ENCODE measurements at places on chromosomes 7 and 10.

GRCh38 chr10:119371704-119372663 lies 164.6 kb downstream of the GRK5 start:
- DNase-seq = no peak

GRCh38 chr10:115979576-115979975 lies 293.4 kb downstream of the GFRA1 start:
- DNase-seq = no peak

GRCh38 chr10:122282253-122282671 lies 11.2 kb downstream of the BTBD16 start:
- no peak for DNase-seq

GRCh38 chr10:131215776-131216175 lies 95.7 kb downstream of the TCERG1L start:
- DNase-seq = no peak

- DNase-seq = no peak
Measured at GRCh38 chr7:101733713-101734475, 83.5 kb upstream of the CUX1 start.

GRCh38 chr7:51366172-51366728 lies 49.6 kb upstream of the COBL start:
- DNase-seq = no peak

DNA sequence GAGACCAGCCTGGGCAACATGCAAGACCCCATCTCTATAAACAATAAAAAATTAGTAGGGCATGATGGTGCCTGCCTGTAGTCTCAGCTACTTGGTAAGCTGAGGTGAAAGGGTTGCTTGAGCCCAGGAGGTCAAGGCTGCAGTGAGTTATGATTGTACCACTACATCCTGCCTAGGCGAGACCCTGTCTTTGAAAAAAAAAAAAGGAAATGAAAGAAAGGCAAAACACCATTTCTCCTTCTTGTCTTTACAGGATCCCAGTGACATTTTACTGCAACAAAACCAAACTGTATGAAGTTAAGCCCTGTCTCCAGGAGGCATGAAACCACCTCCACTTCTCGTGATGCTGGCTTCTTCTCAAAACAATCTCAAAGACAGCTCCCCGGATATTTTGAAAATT lies 29.9 kb upstream of the PBLD start:
- no peak for DNase-seq

GRCh38 chr10:48333856-48334255 lies 27.4 kb downstream of the MAPK8 start:
- DNase-seq = no peak

DNA sequence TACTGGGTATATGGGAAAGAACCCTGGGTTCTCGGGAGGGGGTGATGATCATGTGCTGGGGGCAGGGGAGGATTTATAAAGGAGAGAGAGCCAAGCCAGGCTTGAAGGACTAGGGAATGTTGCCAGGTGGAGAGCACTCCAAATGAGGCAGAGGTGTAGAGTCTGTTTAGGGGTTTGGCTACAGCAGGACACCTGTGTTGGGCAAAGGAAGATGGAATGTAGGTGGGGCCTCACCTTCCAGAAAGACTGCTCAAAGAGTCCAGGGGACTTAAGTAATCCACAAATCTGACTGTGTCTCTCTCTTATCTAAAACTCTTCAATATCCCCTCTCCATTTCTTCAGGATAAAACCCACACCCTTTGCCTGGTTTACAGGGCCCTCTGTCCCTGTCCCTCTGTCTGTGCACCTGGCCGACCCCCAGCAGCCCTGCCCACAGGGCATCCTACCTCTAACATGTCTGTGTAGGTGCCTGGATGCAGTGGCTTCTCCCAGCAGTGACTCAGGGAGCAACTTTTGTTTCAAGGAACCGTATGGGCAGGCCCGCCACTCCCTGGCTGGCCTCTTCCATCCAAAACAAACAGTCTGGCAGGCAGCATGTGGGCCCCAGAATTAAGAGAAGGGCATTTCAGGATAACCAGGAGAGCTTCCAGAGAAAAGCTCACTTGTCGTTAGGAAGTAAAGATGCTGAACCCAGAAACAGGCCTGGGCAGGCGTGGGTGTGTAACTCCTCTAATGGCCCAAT lies 10.6 kb upstream of the PLEKHA1 start:
- DNase-seq = no peak

DNA sequence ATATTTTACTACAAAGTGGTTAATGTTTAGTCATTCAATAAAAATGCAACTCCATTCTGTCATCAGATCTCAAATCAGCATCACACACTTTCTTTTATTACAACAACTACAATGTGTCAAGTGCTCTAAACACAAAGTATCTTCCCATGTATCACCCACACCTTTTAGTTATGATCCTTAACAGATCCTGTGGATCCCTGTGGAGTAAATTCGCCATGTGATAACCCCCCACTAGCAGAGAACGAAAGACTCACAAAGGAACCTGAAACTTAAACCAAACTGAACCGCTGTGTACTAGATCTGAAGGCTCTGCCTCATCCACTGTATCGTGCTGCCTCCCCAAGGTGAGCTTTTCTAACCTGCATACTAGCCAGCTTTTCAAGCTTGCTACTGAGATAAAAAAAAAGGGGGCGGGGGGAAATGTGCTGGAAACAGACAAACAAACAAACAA lies 1.7 kb downstream of the DPY19L1 start:
- DNase-seq = no peak

- no peak for DNase-seq
Measured at GRCh38 chr10:116124777-116125176, 148.2 kb downstream of the GFRA1 start.

GRCh38 chr7:70612811-70613210 lies 519.1 kb upstream of the GALNT17 start:
- no peak for DNase-seq

DNA sequence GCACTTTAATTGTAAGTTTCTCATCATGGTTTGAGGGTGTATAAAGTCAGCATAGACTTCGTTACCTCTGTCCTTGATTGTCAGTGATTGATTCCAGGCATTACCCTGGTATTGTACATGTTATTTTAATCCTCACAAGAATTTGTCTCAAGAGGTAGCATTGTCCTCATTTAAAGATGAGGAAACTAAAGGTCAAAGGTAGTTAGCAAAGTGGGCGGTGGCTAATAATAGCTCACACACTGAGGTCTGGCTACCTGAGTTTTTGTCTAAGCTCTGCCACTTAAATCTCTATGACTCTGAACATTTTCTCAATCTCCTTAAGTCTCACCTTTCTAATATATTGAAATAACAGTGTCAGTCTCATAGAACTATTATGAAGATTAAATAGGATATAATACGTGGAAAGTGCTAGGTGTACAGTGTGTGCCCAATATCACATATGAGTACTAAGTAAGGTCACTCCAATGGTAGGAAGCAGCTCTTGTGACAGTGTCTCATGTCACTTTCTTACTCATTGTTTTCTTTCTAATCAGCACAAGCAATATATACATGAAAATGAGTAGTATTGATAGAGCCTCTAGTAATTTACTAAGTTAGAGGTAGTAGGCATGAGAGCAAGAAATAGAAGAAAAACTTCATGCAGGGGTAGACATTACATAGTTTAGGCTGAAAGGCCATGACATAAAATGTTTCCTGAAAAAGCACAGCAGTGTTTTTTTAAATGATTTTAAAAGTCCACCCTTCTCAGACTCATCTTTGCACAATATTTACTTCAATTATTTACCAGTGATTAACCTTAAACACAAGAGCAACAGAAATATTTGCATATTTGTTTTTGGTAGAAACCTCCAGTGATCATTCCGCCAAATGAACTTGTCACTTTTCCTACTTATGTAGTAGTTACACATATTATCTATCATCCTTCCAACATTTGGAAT lies 21.0 kb downstream of the AHR start:
- no peak for DNase-seq

GRCh38 chr10:78626471-78626870 lies 442.3 kb upstream of the ZMIZ1 start:
- DNase-seq = no peak

DNA sequence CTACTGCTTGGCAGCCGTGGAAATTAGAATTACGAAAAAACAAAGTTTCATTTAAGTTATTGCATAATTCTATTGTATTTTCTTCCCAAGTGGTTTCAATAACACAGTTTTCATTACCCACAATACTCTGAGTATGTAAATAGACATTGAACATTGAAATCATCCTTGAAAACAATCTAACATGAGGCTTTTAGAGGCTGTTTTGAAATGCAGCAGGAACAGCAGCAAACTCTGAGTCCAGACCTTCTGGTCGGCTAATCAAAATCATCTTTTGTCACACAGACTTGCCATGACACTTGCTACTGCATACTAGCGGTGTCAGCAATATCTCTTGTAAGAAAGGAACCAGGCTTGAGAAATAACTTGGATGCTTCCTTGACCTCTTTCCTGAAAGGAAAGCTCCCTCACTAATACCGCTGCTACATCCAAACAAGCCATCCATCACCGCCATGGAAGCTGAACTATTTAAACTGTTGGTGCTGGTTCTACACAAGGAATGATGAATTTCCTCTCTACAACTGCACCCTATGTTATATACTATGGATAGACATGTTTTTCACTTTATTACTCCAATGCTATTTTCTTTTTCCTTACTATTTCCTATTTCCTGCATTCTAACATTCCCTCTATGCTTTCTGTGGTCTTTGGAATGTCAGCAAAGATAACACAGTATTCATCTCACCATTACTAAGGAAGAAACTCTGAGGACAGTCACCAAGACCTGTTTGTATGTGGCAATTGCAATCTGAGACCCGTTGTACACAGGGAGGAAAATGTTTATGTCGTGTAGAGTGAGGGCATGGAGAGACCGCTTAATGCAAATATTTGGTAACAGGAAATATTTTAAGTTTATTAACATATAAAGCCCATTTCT lies 130.8 kb downstream of the ITGA8 start:
- no peak for DNase-seq

Data from GM19239 (cell line).